ENCODE measurements at places on chromosomes 2 and 18.
A peak's percentile ranks its signal among the peaks of the same experiment; 100 is the strongest.

DNA sequence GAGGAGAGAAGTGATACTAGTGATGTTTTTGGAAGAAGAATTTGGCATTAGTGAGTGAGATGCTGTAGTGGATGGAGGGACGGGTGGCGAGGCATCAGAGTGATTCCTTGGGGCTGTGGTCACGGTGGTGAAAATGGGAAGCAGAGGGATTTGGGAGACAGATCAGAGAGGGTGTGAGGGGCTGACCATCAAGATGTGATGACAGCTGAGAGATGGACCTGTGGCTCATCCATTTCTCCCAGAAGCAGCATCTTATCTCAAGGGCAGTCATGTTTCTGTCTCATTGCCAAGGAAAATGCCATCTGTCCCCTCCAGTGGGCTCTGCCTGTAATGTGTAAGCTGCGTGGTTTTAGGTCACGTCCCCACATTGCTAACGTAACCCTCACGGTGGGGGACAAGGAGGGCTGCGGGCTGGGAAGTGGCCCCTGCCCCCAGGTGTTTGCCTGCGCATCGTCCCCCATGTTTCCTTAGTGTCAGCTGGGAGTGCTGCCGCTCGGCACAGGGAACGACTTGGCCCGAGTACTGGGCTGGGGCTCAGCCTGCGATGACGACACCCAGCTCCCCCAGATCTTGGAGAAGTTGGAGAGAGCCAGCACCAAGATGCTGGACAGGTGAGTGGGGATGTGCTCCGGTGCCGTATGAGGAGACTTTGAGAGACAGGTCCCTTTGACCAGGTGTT lies 91.0 kb downstream of the DGKD start:
- no peak for DNase-seq

DNA sequence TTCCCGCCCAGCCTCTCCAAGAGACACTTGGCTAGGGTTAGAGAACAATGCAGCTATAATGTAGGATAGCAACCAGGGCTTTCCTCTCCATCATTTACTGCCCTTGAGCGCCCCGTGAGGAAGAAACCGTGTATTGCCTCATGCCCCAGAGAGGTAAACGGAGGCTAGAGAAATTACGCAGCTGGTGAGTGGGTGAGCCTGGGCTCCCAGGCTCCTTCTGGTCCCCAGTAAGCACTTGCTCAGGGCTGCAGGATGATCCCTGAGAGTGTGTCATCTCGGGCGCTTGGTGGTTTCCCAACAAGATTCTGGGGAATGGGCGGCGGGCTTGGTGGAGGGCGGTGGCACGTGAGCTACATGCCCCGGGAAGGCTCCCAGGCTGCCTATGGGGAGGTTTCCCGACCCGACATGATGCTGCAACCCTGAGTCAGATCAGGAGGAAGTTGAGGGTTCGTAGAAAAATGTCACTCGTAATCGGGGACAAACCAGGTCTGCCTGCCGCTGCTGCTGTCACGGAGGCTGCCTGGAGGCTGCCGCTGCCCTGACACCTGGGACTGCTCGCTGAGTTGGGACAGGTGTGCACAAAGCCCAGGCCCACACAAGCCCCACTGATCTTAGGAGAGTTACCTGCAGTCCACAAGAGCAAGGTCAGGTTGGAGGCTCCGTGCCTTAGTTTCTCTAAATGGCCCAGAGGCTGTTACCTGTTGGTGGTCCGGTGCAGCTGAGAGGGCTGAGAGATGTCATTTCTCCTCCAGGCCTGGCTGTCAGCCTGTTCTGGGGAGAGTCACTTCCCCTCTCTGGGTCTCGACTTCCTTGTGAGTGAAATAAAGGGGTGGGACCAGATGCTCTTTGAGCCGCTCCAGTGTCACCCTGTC lies at the start of gene GPR55:
GPR55 (minus strand) TSS at position 773 of the 872 bp plus-strand sequence. CDS start 14,280 bp downstream, outside the sequence.
- peak; percentile 84 for DNase-seq

DNA sequence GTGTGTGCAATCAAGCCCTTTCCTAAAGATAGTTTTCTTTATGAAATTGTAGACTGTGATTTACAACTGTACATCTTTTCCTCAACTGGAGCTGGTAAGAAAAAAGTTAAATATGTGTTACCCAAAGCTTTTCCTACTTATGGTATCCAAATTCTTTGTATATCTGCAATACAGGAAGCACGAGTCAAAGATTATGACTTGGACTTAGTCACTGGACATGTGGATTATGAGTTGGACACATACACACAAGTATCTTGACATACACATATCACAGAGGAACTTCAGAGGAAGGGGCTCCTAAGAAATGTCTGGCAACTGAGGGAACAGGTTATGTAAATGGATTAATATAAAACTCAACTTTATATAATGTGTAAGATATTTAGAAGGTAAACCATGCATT lies 35.2 kb downstream of the PRELID3A start:
- no peak for DNase-seq

GRCh38 chr2:220646424-220646823 lies 925.7 kb downstream of the EPHA4 start:
- DNase-seq = no peak

DNA sequence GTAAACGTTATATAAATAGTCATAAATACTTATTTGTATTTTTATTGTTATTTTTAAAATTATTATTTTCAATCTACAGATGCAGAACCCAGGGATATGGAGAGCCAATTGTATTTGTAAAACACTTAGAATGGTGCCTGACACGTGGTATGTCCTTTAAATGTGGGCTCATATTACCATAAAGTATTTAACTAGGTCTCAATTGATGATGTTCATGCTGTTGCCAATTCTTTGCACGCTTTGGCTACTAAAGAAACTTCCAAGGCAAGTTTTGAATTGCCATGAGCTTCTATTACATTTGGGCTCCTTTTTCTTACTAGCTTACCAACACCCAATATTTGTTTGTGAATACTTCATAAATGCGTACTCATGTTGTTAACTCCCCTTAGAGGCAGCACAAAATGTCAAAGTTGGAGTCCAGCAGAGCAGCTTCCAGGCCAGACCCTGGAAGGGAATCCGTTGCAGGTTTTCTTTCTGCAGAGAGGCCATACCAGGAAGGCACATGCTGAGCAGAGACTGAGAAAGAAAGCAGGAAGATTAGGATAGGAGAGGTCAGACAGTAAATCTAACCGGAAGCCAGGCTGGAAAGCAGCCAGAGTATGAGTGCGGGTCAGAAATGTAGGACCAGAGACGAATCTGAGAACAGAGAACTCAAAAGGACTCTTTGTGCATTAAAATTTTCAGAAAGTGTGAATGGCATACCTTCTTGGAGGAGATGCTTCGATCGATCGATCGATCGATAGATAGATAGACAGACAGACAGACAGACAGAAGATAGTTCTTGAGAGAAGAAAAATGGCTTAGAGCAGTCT lies 4.2 kb upstream of the NOSTRIN start:
- DNase-seq = no peak

- DNase-seq = no peak
Observed at GRCh38 chr2:24761866-24762265, 31.3 kb downstream of the PTRHD1 start.

DNA sequence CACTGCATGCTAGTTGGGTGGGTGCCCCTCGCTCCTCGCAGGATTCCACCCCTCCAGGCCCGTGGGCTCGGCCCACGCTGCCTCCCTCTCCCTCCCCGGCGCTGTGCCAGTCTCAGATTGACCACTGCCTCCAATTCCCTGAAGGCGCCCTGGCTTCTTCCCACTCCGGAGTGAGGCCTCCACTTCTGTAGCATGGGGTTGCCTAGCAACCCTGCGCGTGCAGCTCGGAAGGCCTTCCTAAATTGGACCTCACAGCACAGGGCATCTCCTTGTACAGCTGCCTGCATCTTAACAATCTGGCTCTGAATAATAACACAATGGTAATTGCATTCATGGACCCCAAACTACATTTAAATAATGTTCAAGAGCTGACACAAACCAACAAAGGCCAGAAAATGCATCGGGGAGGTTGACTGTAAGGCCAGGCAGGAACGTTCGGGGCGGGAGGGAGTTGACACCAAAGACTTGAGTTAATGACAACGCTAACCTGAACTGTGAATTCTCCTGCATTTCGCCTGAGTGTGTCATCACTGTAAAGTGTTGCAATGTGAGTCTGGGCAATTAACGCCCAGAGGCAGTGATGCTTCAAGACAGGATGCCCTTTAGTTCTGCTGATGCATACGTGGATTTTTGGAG lies 222.9 kb downstream of the ZBTB7C start:
- no peak for DNase-seq

- DNase-seq = no peak
Observed at GRCh38 chr2:229380101-229380625, 109.1 kb upstream of the PID1 start.

DNA sequence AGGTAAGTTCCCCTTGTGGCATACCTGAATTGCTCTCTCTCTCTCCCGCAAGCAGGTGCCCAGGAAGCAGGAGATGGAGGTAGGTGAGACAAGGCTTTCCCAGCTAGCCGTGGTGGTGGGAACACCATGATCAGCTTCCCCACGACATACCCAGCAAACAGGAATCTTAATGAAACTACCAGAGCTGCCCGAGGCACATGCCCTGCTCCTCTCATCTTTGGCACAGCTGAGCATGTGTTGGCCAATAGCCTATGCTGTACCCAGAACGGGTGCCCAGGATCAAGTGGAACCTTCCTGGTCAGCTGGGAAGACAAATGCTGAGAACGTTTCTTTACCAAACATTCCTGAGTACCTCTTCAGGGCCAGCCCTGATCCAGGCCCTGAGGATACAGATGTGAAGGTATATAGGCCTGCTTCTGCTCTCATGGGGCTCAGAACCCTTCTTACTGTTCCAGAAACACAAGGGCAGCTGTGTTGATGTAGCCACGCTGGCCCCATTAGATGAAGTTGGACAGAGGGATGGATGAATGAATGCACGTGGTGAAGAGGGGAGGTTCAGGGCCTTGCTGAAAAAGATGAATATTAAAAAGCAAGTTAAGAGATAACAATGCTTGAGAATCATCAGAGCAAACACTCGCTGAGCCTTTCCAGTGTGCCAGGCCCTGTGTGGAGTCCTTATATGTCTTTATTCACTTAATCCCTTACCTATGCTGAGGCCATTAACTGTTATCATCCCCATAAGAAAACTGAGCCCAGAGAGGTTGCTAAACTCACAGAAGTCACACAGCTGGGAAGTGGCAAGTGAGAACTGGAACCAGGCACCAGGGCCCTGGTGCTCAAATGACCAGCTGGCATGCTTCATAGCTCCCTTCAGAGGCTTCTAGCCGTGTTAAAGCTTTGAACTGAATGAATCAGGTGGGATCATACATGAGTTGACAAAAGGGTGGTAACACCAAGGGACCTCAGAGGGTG lies 68.8 kb upstream of the TMEM247 start:
- no peak for DNase-seq

DNA sequence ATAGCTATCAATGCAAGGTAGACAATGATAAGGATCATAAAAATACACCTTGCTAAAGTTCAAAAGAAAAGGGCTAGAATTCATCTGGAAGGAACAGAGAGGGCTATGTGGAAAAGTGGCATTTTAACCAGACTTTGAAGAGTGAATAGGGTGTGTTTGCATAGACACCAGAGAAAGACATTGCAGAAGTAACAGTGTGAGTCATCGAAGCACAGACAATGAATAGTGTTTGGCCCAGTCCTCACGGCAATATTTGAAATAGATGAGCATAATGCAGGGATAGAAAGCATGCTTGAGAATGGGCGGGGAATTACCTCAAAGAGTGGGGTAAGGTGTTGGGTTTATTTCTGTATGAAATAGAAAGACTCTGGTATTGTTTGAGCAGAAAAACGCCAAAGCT lies 24.2 kb downstream of the MYT1L start:
- DNase-seq = no peak

GRCh38 chr2:48902521-48902920 lies 147.0 kb upstream of the LHCGR start:
- no peak for DNase-seq

GRCh38 chr2:175432021-175432420 lies 250.5 kb upstream of the ATP5MC3 start:
- DNase-seq = no peak
